ENCODE measurements at places on chromosomes 3 and 15.

DNA sequence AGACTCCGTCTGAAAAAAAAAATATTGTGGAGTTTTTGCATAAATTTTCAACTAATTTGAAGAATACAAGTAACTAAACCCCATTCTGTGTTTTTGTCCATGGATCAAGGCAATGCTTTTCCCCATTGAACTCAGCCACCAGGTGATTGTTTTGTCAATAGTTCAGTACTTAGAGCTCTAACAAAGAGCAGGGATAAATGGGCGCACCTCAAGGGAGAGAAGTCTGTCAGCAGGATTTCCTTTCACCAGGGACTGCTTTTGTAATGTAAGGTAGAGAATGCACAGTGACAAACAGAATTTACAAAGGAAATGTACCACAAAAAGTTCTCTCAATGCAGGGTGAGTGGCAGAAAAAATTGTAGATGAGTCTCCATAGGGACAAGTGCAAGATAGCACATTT, 10.8 kb upstream of the ATP13A5 start:
- DNase-seq: no peak

DNA sequence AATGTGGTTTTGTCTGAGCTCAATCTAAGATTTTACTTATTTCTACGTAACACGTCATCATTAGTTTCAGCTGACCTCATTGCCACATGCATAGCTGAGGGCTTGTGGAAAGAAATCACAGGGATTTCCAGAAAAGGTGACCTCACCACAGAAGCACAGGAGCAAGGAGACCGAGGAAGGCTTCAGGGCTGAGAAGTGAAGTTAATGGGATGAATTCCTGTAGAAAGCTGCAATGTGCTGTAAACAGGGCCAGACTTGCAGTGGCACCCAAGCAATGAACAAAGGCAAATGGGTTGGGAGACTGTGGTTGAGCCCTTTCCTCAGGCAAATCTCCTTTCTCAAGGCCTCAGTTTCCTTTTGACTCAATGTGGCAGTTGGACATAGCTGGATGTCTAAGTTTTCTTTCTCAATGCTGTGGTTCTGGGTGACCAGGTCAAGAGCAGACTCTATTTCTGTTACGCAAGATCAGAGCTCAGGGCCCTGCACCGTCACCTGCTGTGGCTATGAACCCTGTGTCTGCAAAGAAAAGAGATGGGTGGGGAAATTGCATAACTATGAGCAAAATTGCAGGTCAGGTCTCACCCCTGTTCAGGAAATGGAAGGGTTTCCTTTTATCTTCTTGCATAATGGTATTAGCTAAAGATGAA, 252.2 kb upstream of the TBL1XR1 start:
- DNase-seq: no peak

- no peak for DNase-seq
Measured at GRCh38 chr3:45132568-45133211, 13.5 kb downstream of the CDCP1 start.

DNA sequence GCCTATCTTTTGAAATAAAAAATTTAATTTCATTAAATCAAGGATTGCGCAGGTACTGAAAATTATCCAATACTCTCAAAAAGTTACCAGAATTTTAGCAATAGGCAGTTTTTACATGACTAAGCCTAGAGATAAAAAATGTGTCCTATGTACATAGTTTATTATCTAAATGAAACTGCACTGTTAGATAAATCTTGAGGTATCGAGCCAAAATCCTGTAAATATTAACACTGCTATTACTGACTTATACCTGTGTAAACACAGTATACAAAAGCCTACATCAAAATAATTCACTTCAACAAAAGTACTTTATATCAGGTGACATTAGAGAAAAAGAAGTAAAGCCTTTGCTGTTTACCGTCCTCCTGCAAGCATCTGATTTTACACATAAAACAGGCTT, 60.7 kb downstream of the TASOR start:
- DNase-seq: no peak

- no peak for DNase-seq
Measured at GRCh38 chr3:116348216-116348615, 97.1 kb downstream of the LSAMP start.

DNA sequence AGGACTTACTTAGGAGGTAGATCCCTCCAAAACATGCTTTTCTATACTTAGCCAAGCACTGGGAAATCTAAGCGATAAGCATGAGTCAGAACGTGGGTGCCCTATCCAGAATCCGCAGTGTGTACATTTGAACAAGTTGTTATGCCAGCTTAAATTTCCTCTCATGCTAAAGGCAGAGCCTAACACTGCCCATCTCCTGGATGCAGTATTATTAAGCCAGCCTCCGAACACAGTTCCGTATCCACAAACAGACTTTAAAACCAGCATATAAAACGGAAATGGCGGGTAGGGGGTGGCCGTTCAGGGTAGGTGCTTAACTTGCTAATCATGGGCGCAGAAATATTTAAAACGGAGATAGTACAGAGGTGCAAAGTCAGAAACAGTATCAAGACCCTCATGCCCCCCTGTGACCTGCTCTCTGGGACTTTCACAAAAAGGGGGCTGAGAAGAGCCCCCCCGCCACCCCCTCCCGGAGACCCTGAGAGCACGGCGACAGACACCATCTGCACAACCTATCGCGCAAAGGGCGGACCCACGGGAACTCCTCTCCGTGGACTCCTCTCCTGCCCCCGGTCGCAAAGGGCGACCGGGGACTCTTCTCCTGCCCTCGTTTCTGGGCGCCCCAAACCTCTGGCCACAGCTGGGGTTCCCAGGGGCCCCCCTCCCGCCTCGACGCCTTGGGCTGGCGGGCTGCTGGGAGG, 889 bp upstream of the LRRIQ4 start:
- DNase-seq: no peak

DNA sequence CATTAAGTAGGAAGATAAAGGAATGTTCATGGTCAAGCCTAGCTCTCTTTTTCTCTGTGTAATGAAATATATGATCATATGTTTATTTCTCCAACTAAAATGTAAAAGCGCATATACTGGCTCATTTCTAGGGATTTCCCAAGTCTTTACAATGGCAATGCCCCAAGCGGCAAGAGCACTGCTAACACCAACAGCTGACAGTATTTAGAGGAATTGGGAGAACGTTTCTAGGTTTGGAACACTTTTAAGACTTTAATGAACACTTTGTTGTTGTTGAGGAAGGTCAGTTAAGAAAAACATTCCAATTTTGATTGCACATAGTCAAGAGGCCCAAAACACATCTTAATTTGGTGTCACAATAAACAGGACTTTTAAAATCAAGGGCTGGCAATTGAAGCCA, 132.7 kb downstream of the ATP8B4 start:
- no peak for DNase-seq

DNA sequence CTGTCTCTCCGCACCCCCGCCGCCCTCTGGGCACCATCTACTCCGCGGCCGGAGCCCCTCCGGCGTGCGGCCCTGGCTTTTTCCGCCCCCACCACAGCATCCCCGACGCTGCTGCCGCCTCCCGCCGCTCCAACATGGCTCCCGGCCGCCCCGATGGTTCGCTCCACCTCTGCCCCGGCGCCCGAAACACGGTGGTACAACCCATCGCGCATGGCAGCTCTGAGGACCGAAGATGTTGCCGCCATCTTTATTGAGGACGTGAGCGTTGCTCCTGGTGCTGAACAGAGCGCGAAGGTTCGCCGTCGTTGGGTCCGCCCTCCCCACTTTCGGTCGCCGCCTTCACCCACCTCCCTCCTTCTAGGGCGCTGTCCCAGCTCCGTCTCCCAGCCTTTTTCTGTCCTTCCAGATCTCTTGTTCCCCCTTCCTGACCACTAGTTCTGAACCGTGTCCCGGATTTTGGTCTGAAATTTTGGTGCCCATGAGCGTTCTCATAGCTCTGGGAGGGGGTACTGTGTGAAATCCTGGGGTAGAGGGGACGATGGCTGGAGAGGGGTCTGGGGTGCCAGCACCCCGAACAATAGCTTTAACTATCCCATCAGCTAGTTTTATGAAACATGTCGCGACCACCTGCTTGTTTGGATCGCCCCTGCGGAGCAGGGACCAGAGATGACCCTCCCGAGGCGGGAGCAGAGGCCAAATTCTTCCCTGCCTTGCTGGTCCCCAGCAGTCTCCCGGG, at the start of gene CELSR3:
TSS of gene CELSR3 (minus strand) at position 134 of the 736 bp plus-strand sequence. CDS start 252 bp downstream, outside the sequence.
- DNase-seq: peak; percentile 60

GRCh38 chr15:90038632-90039095, 37.5 kb downstream of the ZNF710 start:
- no peak for DNase-seq

DNA sequence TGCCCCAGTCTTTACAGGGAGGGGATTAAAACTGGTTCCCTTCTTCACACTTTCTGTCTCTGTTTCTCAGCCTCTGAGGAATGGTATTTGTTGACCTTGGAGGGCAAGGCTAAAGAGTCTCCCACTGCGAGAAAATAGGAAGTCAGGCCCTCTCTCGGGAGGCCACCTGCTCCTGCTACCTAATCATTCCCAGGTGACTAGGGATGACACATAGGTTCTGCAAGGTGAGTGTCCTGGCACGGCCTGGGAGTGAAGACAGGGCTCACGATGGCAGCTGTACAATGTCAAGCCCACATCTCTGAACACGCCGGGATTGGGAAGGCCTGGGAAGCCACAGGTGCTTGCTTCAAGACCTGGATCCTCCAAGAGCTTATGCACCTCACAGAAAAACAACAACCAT, 314.2 kb downstream of the NTRK3 start:
- no peak for DNase-seq

DNA sequence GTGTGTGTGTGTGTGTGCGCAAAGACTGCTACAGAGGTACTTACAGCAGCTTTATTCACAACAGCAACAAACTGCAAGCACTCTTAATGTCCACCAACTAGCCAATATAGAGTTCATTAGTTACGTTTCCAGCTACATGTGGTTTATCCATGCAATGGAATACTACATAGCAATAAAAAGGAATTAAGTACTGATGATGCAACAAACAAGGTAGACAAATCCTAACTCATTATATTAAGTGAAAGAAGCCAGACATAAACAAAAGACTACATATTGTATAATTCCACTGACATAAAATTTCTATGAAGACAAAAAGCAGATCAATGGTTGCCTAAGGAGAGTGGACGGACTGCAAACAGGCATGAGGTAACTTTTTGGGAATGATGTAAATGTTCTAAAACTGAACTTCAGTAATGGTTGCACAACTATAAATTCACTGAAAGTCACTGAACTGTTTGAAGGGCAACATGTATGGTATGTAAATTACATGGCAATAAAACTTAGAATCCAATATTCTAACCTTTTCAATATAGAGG, 433.7 kb downstream of the SHQ1 start:
- DNase-seq: no peak

GRCh38 chr3:117600666-117601065, 891.1 kb downstream of the TUSC7 start:
- DNase-seq: no peak

DNA sequence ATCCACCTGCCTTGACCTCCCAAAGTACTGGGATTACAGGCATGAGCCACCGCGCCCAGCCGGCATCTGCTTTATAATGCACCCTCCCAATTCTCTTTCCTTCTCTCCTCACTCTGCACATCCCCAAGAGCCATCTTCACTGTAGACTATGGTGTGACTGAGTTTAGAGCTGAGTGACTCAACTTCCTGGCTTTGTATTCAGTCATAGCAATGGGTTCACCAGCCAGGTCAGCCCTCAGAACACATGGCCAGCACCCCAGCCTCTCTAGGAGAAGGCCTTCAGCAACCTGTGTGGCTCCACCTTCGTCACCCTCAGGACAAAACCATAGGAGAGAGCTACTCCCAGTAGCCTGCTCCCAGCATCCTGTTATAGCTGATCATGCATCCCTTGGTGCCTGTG, 33.0 kb downstream of the ARID3B start:
- DNase-seq: no peak

Measured in activated CD4-positive, alpha-beta T cell treated with anti-CD3 and anti-CD28 coated beads, Interleukin-2, amount 50 U/mL, for 1 hour (primary cell).